ENCODE measurements at places on chromosomes 1 and 21. TPM values are rescaled to one million over a fixed set of nuclear protein-coding genes. Genes with fewer than 3 reads are reported as not detected.

- DNase-seq: no peak
Measured at GRCh38 chr1:160978510-160978927, 23.9 kb upstream of the ITLN2 start.

DNA sequence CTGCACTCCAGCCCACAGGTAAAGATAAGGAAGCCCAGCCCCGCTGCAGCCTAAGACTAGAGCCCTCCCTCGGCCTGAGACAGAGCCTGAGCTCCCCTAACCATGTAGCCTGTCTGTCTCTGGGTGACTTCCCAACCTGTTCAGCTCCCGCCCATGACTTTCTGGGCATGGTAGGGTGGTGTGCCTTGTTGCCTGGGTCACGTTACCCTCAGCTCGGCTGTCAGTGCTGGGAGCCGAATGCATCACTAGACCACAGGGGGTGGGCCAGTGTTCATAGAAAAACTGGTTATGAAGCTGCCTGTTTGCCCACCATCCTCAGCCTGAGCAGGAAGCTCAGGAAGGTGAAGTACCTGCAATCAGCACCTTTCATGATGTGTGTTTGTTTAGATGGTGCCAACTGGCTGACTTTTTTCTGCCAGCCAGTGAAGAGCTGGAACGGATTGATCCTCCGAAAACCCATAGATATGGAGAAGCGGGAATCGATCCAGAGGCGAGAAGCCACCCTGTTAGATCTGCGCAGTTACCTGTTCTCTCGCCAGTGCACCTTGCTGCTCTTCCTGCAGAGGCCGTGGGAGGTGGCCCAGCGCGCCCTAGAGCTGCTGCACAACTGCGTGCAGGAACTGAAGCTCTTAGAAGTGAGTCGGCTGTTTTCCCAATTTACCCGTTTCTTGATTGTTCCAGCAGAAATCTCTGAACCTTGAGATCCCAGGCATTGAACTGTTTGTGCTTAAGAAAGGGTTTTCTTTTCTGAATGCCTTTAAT, 43.9 kb upstream of the PWP2 start:
- no peak for DNase-seq

DNA sequence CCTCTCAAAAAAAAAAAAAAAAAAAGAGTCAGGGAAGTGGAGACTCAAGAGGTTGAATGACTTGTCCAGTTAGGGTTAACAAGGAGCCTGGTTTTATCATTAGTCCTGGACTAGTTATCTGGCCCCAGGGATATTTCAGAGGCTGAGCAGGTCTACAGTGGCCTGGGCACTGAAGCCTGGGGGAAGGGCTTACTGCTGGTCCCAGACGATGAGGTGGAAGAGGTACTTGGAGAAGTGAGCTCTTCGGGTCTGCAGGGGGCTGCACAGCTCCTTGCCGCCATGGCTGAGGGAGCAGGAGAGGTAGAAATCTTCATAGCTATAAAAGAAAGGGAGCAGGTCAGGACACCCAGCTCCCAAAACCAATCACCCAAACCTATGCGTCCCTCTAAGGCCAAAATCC, 40.1 kb downstream of the PIK3C2B start:
- DNase-seq: no peak

DNA sequence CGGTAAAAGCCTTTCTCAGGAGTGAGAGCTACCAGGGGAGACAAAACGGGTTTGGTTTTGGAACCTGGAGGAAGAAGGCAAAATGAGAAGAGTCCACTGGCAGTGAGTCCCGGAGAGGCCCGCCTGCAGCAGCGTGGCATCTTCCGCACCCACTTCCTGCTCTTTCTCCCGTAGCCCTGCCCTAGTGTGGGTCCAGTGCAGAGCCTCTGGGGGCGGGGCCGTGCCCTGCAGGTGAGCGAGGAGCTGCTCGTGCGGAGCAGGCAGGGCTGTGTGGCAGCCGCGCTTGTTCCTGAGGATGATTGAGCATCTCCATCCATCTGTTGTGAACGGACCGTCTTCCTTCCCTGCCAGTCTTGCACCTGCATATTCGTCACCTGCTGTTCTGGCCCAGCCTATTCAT, 66.5 kb downstream of the PEX14 start:
- no peak for DNase-seq

GRCh38 chr1:68600049-68600661, 103.3 kb upstream of the DEPDC1 start:
- peak; percentile 8 for DNase-seq

DNA sequence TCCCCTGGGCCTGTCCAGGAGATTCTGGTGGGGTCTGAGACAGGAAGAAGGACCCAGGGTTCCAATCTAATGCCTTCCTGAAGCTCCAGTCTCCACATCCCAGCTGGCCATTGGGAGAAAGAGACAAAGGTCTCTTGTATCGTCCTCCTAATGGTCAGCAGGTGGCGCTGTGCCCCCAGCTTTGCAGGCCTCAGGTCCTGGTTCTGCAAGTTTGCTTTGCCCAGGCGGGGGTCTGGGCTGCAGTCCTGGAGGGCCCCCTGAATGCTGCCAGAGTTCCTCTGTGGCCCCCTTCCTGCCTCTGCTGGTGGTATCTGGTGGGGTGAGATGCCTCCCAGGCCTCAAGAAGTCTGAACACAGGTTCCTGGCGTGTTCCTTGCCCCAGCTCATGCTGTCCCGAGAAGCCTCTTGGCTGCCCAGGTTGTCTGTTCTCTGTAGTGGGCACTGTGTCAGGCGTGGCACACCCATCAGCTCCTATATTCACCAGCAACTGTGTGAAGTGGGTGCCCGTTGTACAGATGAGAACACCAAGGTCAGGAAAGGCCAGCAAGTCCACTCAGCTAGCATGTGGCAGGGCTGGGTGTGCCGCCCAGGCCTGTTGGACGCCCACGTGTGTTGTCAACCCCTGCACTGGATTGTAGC, 33.8 kb upstream of the CSF3R start:
- DNase-seq: peak; percentile 50

- DNase-seq: no peak
Measured at GRCh38 chr1:202224453-202224852, 30.9 kb downstream of the LGR6 start.

DNA sequence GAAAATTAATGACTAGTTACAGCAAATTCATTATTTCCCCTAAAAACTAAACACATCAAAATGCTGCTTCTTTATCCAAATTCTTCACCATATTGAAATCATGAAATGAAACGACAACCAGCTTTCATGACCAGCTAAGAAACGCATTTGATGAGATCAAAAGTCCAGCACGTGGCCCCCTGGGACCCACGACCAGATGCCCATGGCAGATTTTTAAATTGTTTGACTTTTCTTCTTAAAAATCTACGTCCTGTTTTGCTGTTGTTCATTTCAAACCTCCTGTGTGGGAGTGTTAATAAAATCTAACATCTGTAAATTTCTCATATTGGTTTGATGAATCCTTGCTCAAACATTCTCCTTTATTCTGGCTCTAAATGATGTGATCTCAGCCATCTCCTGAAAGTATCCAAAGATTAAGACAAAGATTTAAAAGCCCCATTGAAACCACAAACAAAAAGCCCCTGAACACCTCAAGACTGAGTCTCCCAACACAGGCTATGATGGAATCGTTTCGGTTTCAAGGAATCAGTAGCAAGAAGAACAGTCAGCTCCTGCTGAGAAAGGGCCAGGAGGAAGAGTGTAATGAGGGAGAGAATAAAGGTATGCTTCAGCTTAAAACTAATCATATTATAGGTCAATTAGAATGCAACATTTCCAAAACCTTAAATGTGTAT, 523.6 kb downstream of the SMYD3 start:
- DNase-seq: no peak

Gene GRIK3
- total RNA-seq: not detected
